ENCODE measurements at places on chromosomes 4 and X. TPM values are rescaled to one million over a fixed set of nuclear protein-coding genes. Genes with fewer than 3 reads are reported as not detected.

Gene KLHL34
- polyA plus RNA-seq = not detected

Gene PLCXD1
- polyA plus RNA-seq = 10.8 TPM

Gene PPBP
- polyA plus RNA-seq = not detected

Gene BGN
- 0.14 TPM for polyA plus RNA-seq

Gene WDR17
- polyA plus RNA-seq = 1.8 TPM

Gene DIPK2B
- polyA plus RNA-seq = not detected

Gene BTK
- polyA plus RNA-seq = 77.2 TPM

Gene SLC30A9
- 72.5 TPM for polyA plus RNA-seq

Gene RPA4
- polyA plus RNA-seq = 0.20 TPM

Gene RTL9
- polyA plus RNA-seq = 0.24 TPM

Gene SHISA3
- polyA plus RNA-seq = 5.5 TPM

Gene SHOX
- polyA plus RNA-seq = not detected

Gene TLR6
- 2.3 TPM for polyA plus RNA-seq

Gene DDIT4L
- polyA plus RNA-seq = not detected

Gene DACH2
- polyA plus RNA-seq = 0.03 TPM

Gene ASMT
- polyA plus RNA-seq = not detected

Gene TMEM150C
- 0.78 TPM for polyA plus RNA-seq

Gene ARHGAP4
- 81.6 TPM for polyA plus RNA-seq

Gene CLOCK
- polyA plus RNA-seq = 5.9 TPM

Gene CXCR3
- polyA plus RNA-seq = 56.4 TPM

Gene TKTL1
- not detected for polyA plus RNA-seq

Gene NAP1L5
- 3.9 TPM for polyA plus RNA-seq

Gene XK
- polyA plus RNA-seq = not detected

Gene TSPAN7
- 0.38 TPM for polyA plus RNA-seq

Gene OTUD6A
- not detected for polyA plus RNA-seq

Gene ERAS
- not detected for polyA plus RNA-seq

Gene WAS
- 19.2 TPM for polyA plus RNA-seq

Gene CCDC110
- polyA plus RNA-seq = 3.1 TPM

Gene FGF2
- 0.20 TPM for polyA plus RNA-seq

Gene GATA1
- not detected for polyA plus RNA-seq

Gene MAGEA4
- not detected for polyA plus RNA-seq

Gene SPIN2A
- 0.26 TPM for polyA plus RNA-seq

Gene FAM236D
- polyA plus RNA-seq = not detected

Gene DGAT2L6
- polyA plus RNA-seq = 0.13 TPM

Gene FOXP3
- polyA plus RNA-seq = not detected

Gene L1CAM
- 0.22 TPM for polyA plus RNA-seq

Gene F8A3
- not detected for polyA plus RNA-seq

Gene FAM47E
- not detected for polyA plus RNA-seq

Gene AFM
- polyA plus RNA-seq = not detected

Gene SPARCL1
- polyA plus RNA-seq = not detected

Gene NR3C2
- polyA plus RNA-seq = 0.04 TPM

Gene KLF3
- polyA plus RNA-seq = 0.69 TPM
